ENCODE measurements at places on chromosomes 16 and 17. TPM values are rescaled to one million over a fixed set of nuclear protein-coding genes. Genes with fewer than 3 reads are reported as not detected.

- DNase-seq = peak; percentile 68
These were observed 20.6 kb upstream of the CHMP6 start for GRCh38 chr17:80970762-80971703.

DNA sequence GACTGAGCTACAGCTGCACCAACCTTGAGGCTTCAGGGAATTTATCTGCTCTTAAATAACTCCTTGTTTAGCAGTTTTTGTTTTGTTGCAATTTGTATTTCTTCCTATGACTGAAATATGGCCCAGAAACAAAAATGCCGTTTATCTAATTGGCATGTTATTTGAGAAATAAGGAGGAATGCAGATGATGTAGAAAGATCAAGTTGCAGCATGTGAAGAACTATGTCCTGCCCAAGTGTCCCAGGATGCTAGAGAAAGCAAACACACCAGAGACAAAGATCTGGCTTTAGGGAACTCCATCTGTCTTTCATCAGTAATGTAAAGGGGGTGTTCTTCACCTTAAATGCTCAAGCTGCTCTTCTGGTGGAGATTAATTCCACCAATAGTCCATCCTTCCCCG, 29.7 kb downstream of the USP31 start:
- no peak for DNase-seq

- no peak for DNase-seq
These were observed 8.4 kb upstream of the SHCBP1 start for GRCh38 chr16:46629331-46630219.

DNA sequence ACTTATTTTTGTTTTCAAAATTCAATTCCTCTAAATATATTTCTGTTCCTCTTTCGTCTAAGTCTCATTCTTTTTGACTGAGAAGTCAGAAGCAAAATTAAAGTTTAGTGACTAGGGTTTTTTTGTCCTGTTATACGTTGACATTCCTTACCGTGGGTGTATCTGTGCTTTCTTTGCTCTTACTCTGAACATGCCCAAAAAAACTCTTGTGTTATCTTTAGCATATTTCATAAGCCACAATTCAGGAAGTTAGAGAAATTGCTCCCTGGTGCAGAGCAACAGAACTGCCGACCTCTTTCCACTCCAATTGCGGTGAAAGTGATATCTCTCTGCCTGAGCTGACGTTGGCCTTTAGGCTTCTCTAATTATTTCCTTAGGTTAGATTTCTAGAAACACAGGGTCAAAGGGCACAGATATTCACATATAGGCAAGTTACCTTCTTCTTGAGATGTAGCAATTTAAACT, 65.7 kb downstream of the CENPV start:
- peak; percentile 42 for DNase-seq

DNA sequence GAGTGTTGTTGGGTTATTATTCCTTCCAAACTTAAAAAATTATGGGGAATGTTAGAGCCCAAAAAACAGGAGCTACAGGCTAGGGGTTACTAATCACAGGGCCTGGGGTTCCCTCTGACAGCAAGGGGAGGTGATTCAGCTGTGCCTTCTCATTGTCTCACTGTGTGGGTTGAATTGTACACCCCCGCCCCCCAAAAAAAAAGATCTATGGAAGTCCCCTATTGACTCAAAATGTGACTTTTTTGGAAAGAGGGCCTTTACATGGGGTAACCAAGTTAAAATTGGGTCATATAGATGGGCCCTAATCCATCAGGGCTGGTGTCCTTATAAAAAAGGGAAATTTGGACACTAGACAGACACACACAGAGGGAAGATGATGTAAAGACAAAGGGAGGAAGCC, 190.2 kb downstream of the SOX9 start:
- DNase-seq = no peak

- DNase-seq = peak; percentile 39
These were observed 42.1 kb downstream of the ENGASE start for GRCh38 chr17:79116575-79117368.

- DNase-seq = no peak
These were observed 536.1 kb downstream of the MAF start for GRCh38 chr16:79064256-79064972.

DNA sequence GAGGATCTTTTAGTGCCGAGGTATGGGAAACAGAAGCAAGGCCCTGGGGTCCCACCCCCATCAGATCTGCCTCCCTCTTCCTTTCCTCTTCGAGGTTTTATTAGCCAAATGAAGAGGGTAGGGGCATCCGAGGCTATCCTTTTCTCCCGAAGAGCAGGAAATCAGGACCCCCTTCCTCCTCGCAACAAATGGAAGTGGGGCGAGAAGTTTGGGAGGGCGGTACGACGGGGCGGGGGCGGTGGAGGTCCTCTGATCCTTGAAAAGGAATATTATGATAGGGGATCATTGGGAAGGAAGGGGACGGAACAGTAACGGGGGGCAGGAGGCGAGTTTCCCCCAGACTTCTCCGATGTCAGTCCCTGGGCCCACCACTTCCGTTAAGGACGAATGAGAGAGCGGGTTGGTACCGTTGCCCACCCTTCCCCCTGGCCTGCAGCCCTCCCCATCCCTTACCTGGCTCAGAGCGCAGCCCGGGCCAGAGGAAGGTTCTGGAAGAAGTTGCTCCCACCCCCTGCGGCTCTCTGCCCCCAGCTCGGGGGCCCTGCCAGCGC, 309 bp downstream of the FOXJ1 start:
- DNase-seq = no peak

DNA sequence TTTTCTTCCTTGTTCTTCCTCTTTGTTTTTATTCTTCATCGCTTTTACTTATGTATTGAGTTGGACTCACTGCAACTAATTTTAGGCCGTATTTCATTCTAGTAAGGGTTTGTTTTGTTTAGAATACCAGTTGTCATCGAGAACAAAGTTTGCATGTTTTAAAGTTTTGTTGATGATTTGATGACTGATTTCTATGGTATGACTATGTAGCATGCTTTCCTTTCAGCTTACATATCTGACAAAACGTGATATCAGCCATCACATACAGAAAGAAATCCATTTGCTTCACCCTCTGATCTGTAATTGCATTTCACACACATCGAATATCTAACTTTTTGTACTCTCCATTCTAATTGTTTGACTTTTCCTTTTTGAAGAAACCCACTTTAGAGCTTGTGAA, 4.0 kb downstream of the PRKCA start:
- no peak for DNase-seq

GRCh38 chr17:41937970-41938954, 7.8 kb downstream of the ODAD4 start:
- no peak for DNase-seq

GRCh38 chr17:61574542-61575351, 16.3 kb downstream of the NACA2 start:
- DNase-seq = no peak

The FOXF1 gene
- total RNA-seq = 16.6 TPM

The FBXW10 gene
- not detected for total RNA-seq

The GDPD3 gene
- total RNA-seq = 11.7 TPM

The CLEC18B gene
- 0.86 TPM for total RNA-seq

Measured in upper lobe of left lung (tissue), 6 donors.